Cerebellum (tissue), 4 donors: ENCODE measurements at places on chromosomes 5 and 9. TPM values are rescaled to one million over a fixed set of nuclear protein-coding genes. Genes with fewer than 3 reads are reported as not detected.

- DNase-seq, result no peak
Measured at GRCh38 chr5:1067141-1068121, 44.4 kb downstream of the SLC12A7 start.

DNA sequence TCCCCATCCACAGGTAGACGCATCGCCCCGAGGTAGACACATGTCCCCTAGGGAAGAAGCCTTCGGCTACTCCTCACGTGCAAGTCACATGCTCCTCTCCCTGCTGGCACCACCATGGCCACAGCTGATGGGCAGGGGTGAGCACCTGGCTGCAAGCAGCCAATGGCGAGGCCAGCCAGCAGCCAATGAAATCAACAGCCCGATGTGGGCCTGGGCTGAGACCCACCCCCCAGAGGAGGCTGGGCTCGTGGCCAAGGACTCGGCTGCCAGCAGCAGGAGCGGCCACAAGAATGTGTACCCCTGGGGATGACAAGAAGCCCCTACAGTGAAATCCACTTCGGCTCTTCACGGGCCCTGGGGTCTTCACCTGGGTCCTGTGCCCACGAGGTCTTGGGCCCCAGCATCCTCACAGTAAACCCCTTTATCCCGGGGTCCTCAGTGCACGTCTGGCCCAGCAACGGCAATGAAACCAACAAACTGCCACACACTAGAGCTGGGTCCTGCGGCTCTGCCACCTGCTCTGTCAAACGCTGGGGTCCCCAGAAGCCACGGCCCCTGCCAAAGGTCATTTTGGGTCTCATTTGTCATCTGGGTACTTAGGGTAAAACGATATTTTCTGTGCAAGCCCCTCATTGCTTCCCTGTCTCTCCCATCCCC, 22.1 kb upstream of the PTGES start:
- no peak for DNase-seq

PCDHGA3 gene
- 11.8 TPM for total RNA-seq

SMIM33 gene
- total RNA-seq, result not detected

GRCh38 chr5:102218159-102218558, 77.9 kb downstream of the SLCO4C1 start:
- DNase-seq, result no peak

DNA sequence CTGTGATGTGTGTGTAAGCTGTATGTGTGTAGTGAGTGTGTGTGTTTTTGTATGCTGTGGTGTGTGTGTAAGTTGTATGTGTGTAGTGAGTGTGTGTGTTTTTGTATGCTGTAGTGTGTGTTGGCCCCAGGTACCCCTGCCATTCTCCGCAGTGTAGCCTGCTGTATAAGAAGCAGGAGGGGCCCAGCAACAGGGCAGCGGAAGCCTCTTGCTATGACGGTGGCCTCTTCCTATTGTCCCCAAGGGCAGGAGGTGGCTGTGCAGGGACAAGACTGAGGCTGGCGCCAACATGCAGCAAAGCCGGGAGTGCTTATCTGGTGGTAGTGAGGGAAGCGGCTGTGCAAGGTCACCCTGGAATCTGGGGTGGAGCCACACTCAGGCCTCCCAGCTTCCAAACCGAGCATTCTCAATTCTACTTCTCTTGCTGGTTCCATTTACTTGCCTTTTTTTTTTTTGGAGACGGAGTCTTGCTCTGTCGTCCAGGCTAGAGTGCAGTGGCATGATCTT, 5.1 kb downstream of the SPAAR start:
- no peak for DNase-seq

GRCh38 chr5:117299936-117300328, 725.3 kb upstream of the SEMA6A start:
- DNase-seq, result no peak

- no peak for DNase-seq
Measured at GRCh38 chr5:38329132-38329715, 70.9 kb downstream of the EGFLAM start.

SLC4A9 gene
- 0.45 TPM for total RNA-seq

ZNF618 gene
- total RNA-seq, result 23.9 TPM

ATP10B gene
- total RNA-seq, result 15.0 TPM
